ENCODE measurements at places on chromosomes 13 and 19. TPM values are rescaled to one million over a fixed set of nuclear protein-coding genes. Genes with fewer than 3 reads are reported as not detected.

The CEACAM21 gene
- polyA plus RNA-seq = 1.2 TPM

The PINLYP gene
- 7.2 TPM for polyA plus RNA-seq

The ZNF700 gene
- 22.7 TPM for polyA plus RNA-seq

The FFAR3 gene
- polyA plus RNA-seq = 2.7 TPM

The KLK4 gene
- polyA plus RNA-seq = not detected

The SHISA2 gene
- 0.38 TPM for polyA plus RNA-seq

The KIR2DL1 gene
- not detected for polyA plus RNA-seq

The TNFRSF19 gene
- polyA plus RNA-seq = 6.2 TPM

Measured in pancreas (tissue), 10 donors.